ENCODE measurements at places on chromosomes 3 and 15.

DNA sequence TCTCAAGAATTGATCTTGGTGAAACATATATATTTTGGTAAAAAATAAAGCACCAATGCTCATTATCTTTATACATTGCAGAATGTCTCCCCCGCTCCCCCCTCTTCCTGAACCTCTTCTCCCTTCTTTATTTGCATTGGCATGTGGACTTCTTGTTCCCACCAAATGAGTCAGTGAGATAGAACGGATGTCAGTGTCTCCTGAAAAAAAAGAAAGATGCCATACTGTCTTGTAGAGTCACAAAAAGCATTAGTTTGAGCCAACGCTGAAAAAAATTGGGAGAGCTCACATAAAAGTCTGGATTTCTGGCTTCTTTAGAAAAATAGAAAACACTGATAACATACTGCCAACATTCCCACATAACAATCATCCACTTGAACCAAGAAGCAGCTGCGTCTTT is 32.0 kb upstream of the STXBP5L start:
- DNase-seq: no peak

DNA sequence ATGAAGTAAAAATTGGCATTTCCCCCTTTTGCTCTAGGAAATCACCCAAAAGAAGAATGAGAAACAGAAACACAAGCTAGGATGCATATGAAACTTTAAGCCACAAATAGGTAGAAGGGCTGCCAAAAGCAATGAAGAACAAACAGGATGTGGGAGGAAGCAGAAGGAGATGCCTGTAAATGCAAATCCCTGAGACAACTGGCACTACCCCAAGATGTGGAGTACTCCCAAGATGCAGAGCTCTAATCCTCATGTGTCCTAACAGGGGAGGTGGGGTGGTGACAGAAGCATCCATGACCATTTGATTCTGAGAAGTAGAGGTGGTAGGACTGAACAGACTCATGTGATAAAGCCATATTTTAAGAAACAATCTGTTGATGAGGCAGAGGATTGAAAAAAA is 31.9 kb upstream of the ZNF280D start:
- DNase-seq: no peak

DNA sequence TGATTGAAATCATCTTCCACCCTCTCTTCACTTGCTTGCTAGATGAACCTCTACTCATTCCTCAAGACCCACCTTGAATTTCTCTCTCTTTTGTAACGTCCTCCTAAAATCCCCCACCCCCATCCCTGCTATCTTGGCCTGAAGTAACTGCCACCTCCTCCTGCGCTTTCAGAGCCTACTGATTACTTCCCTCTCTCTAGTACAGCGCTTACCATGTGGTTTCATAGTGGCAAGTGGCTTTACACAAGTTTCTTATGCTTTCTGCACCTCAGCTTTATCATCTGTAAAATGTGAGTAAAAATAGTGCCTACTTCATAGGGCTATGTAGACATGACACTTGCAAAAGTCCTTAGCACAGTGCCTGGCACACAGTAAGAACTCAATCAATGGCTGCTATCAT is 28.7 kb upstream of the DAZL start:
- DNase-seq: no peak

GRCh38 chr3:185847506-185847905 is 22.7 kb upstream of the IGF2BP2 start:
- DNase-seq: no peak
